NCI-H1417 treated with DMSO at 0.1 percent for 48 hours (cell line): ENCODE measurements at places on chromosomes 5 and 9.

GRCh38 chr9:108386859-108387384 is 468.9 kb downstream of the ACTL7B start:
- no peak for DNase-seq

DNA sequence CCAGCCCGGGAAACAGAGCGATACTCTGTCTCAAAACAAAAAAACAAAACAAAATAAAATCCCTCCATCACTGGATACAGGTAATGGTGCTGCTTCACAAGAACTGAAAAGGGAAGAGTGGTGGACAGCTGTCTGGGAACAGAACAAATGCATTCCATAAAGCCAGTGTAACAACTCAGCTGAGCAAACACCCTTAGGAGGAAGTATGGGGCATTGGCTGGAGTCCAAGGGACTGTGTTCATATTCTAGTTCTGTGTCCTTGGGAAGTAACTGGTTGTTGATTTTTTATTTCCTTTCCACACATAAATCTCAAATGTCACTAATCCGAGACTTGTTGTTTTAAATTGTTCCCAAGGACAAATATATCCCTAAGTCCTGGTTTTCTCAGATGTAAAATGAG is 38.3 kb downstream of the HTR1A start:
- peak; percentile 26 for DNase-seq

- no peak for DNase-seq
Measured at GRCh38 chr9:69198521-69199220, 24.6 kb downstream of the TJP2 start.

GRCh38 chr9:130689937-130690700 is 3.5 kb upstream of the EXOSC2 start:
- DNase-seq, result peak; percentile 67

GRCh38 chr5:149452665-149453617 is 73.8 kb upstream of the IL17B start:
- DNase-seq, result no peak

GRCh38 chr9:90142580-90142979 is 500.0 kb downstream of the DIRAS2 start:
- peak; percentile 48 for DNase-seq

GRCh38 chr5:96151891-96152290 is 190.2 kb upstream of the ELL2 start:
- DNase-seq, result no peak

DNA sequence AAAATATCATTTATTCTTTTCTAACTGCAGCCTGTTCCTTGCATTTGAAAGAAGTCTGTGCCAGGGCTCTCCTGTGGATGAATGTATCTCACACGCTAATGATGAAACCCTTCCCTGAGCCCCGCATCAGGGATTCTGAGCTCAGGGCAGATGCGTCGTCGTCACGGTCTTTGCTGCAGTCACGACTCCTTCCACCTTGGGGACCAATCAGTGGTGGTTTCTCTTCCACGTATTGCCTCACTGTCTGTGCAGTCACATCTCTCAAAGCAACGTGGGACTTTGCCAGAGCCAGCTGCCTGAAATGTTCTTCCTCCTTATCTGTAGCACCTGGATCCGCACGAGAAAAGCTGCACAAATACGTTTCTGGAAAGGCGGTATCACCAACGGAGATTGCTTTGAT is 13.9 kb upstream of the UBE2QL1 start:
- no peak for DNase-seq

- DNase-seq, result no peak
Measured at GRCh38 chr9:93155716-93156474, 21.8 kb upstream of the NINJ1 start.

DNA sequence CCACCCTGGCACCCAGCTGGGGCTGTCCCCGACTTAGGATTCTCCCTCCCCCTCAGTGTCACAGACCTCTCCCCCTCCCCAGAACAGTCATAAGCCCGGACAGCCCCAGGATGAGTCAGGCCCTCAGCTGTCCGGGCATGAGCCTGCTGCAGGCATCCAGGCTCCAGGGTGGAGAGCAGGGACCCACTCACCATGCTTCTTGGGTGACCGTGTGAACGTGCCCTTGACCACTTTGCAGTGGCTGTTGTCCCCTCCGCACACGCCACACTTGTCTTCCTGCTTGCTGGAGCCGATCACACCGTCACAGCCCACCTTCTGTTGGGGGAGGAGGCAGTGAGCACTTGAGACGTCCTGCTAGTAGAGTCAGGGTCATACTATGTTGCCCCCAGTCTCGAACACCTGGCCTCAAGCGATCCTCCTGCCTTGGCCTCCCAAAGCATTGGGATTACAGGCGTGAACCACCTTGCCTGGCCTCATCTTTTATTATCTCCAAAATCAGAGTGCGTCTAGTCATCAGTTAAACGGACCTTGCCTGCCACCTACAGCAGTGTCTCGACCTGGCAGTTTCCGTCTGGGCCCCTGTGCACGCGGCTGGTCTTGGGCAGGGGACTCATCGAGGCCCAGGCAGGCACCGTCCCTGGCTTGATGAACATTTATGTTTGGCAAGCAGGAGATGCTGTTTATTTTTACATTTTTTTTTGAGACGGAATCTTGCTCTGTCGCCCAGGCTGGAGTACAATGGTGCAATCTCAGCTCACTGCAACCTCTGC is 72.6 kb downstream of the ZNF354C start:
- DNase-seq, result no peak

GRCh38 chr9:129584136-129584535 is 36.8 kb downstream of the C9orf50 start:
- no peak for DNase-seq

DNA sequence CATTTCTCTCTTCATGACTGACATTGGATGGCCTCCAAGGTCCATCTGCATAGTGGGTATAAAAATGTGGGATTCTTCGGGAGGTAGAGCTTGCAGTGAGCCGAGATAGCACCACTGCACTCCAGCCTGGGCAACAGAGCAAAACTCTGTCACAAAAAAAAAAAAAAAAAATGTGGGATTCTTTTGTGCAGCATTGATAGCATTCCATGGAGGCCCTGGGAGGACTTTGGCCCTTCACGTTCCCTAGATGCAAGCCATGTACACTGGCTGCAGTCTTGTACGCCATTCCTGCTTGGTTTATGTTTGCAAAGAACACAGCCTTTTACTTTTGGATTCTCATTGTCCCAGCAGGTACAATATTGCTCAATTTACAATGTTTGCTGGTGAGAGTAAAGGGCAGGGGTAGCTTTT is 157.8 kb downstream of the SLCO4C1 start:
- DNase-seq, result no peak

GRCh38 chr9:89428901-89429890 is 68.7 kb downstream of the SEMA4D start:
- DNase-seq, result no peak

DNA sequence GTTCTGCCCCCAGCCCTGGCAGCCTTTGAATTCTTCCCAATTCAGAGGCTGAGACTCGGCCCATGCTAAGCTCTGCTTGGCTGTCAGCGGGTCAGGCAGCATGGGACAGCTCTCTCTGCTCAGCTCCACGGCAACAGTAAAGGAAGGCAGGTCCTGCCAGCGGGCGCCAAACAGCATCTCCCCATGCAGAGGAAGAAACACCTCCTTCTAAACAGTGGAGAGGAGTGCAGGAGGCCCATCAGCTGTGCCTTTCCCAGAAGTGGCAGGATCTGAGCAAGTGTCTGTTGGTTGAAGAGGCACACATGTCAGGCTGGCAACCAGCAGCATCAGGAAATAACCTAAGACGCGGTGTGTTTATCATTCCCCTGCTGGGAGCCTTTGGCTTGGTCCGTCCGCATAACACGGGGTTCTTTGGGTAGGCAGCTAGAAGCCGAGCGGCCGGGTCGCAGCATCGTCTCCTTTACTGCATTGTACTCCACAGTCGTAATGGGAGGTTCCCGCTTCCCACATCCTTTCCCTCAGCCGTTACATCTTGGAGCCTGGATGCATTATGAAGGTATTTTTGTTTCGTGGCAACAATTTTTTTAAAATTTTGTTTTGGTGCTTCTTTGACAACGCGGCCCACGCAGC is 42.7 kb upstream of the NCS1 start:
- DNase-seq, result no peak

DNA sequence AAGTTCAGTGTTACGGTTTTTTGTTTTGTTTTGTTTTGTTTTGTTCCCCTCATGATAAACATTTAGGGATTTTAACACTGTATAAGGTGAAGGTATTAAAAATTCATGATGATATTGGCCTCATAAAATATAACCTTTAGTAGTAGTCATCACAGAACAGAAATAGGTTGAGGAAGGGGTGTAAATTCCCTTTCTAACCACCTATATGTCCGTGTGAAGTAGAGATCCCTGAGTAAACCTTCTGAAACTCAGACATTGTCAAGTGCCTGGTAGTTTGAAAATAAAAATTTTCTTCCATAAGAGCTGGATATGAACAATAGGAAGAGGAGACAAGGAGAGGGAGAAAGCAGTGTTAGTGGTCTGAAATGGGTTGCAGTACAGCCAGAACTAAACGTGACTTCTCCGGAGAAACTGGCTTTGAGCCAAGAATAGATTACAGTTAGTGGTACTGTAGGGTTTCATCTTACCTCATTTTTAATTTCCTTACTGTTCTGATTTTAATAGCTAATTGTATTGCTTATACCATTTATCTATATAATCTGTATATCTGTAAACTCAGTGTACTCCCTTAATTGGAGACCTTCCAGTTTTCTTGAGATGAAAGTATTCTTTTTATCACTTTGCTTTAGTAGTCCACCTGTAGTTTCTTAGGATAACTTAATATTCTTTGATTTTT is 18.3 kb downstream of the UGCG start:
- DNase-seq, result peak; percentile 14

DNA sequence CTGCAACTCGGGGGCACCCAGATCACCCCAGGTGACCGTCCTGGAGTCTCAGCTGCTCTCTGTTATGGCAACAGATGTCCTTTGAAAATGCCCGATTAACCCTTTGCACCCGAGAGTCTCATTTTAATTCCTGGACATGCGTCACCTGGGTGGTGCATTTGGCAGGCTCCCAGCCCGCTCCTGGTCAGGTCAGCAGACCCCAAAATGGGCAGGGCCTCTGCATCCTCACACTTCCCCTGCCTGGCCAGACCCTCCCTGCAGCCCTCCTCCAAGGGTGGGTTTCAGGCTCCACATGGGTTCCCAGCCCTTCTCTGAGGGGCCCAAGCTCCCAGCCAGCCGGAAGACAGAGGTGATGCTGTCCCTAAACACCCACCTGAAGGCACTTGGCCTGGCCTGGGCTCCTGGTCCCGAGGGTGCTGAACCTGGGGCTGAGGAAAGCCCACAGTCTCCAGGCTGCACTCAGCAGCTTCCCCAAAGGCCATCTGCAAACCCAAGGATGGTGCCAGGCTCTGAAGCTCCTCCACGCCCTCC is 69.4 kb downstream of the PSMB7 start:
- no peak for DNase-seq

- DNase-seq, result no peak
Measured at GRCh38 chr9:91532325-91532724, 108.7 kb upstream of the NFIL3 start.

DNA sequence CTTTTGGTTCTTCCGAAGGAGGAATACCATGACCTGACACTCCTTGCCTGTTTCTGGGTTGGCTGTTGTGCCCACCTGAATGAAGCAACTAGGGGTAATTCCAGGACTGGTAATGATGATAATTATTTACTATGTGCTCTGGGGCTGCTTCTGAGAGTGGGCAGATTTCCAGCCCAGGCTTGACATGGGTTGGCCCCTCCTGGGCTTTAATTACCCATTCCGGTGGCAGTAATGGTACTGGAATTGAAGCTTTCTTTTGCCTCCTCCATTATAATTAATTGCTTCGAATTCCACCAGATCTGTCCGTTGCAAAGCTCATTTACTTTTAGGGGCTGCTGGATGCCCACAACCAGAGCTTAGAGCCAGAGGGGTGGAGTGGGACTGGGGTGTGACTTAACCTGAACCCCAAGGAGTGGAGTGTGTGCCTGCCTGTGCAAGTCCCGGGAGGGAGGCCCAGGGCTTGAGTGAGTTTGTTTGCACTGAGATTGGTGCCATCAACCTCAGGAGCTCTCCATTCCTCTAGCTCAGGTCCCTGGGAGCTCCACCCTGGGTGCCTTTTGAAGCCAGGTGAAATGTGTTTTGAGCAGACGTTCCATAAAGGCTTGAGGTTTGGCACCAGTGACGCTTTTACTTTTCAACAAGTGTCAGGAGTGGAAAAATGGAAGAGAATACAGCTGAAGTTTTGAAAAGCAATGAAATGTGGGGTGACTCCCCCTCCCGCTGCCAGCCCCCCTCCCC is 214.6 kb downstream of the PDZD2 start:
- DNase-seq, result no peak

DNA sequence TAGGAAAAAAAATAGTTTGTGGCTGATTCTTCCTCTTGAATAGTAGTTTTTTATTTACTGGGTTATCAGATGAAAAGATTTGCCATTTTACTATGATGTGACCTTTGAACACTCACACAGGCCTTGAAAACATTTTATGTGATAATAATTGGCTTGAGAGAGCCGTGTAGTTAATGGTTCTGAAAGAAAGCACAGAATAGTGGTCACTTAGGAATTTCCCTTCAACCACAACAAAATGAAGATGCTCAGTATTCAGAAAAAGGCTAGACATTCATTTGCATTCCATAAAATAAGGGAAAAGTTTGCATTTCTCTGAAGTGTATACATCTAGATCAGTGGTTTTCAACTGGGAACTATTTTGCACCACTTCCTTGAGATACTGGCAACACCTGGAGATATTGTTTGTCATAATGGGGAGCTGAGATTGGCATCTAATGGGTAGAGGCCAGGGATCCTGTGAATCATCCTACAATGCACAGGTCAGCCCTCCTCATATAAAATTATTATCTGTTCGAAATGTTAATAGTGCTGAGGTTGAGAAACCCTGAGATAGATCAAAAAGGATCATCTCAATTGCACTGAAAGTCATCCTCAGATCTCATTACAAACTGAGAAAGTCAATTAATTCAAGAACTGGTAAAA is 446.4 kb upstream of the CCNG1 start:
- DNase-seq, result no peak

- no peak for DNase-seq
Measured at GRCh38 chr5:158821331-158821730, 278.4 kb downstream of the EBF1 start.

DNA sequence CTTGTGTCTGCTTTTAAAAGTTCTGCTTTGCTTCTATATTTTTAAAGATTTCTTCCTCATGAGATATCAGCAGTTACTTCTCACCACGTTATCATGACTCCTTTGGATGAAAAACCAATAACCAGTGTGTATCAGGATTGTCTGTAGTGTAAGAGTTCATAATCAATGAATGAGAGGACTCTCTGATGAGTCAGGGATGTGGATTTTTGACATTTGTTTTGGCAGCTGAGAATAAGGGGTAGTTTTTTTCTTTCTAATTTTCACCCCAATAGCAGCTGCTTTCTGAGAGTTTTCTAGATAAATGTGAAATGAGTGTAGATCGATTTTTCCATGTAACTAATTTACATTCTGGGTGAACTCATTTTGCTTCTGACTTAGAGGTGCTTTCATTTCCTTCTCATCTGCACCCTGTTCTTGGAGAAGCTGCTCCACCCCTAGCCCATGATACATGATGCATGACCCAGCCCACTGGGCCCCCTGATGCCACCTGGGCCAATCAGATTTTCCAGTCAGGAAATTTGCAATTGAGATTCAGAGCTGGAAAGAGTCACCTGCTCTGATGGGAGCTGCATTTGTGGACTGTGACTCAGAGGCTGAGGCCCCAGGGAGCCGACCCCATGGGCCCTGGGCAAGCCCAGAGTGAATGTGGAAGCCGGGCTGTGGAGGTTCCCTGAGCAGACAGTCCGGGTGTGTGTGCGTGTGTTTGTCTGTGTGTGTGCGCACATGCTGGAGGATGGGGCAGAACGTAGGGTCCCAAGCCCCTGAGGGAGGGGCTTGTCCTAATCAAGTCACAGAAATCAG is 159.3 kb downstream of the RGS3 start:
- no peak for DNase-seq

- no peak for DNase-seq
Measured at GRCh38 chr5:89399548-89399947, 516.6 kb upstream of the MEF2C start.
